Stimulated activated CD4-positive, alpha-beta T cell treated with anti-CD3 and anti-CD28 coated beads, TNF-alpha, amount 100 ng/mL, for 48 hours (primary cell): ENCODE measurements at places on chromosomes 5 and 9.
A peak's percentile ranks its signal among the peaks of the same experiment; 100 is the strongest.

DNA sequence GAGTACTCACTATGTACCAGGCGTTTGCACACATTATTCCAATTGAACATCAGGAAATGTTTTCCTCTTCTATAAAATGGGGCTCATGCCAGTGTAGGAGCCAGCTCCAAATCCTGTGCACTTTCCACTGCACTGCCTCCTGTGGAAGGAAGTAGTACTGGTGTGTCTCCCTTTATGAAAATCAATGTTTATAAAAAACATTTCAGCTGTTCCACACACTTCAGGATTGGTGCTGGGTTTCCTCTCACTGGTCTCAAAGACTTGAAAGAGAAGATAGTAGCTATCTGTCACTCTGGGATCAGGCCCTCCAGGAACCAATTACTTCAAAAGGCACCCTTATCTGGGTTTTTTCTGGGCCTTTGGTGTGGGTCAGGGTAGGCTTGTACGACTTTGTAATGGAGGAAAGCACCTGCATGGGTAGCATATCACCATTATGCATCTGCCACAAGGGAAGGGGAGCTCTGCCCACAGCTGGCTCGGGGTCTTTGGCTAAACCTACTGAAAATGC lies 32.5 kb downstream of the RAB14 start:
- DNase-seq, result no peak

DNA sequence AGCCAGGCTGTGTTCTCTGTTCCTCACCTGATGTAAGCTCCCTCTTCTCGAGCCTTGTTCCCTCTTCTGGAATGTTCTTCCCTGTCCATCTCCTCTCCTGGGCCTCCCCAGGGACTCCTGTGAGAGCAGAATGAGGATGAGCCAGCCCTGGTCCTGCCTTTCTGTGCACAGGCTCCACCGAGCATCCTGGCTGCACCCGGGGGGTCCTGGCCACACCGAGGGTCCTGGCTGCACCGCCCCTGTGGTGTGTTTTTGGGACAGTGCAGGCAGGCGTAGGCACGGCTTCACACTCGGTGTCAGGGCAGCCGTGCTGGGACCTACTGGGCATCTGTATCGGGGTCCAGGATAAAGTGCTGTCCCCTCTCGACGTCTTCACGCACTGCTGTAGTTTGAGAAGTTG lies 17.8 kb downstream of the FBXW5 start:
- DNase-seq, result no peak

GRCh38 chr9:98083566-98084183 lies 27.1 kb downstream of the NANS start:
- DNase-seq, result no peak

DNA sequence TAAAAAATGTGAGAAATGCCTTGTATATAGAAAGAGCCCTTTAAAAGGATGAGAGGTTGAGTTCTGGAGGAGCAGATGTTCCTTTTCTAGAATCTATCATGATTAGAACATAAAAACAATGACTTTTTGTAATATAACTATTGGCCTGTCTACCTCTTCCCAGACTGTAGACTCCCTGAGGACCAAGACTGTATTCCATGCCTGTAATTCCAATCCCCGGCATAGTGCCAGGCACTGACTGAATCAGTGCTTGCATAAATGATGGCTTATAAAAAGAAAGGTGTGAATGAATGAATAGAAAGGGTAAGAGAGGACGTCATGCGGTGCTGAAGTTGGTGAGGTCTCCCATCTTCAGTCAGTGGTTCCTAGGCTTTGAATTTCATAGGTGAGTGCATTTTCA lies 92.6 kb upstream of the GDNF start:
- no peak for DNase-seq

DNA sequence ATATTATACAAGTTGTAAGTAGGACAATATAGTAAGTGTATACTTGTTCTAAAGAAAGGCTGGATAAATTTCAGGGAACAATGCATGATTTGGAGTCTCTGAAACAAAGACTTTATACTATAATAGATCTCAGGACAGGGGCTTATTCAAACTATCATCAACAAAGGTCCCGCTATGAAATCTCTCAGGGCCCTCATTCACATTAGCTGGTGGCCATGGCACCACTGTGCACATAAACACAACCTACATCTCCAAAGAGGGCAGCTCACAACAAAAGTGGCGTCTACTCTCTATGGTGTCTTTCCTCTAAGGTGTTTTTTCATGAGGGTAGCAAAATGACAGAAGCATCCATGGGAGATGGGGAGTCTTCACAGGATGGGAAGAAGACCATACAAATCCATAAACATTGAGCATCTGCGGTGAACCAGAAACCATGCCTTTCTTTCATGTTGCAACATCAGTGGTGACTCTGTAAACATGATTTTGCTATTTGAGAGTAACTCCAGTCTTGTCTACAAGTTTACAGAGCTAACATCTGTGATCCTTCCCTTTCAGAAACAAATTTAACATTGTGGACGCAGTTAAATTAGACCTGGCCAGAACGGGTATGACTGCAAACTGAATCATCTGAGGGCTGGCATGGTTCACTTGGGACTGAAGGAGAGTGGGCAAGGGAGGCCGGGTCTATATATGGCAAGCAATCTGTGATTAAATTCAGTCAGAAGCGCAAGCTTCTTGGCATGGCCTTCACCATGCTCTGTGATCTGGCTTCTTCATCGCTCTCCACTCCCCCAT lies 5.5 kb downstream of the TTLL11 start:
- no peak for DNase-seq

DNA sequence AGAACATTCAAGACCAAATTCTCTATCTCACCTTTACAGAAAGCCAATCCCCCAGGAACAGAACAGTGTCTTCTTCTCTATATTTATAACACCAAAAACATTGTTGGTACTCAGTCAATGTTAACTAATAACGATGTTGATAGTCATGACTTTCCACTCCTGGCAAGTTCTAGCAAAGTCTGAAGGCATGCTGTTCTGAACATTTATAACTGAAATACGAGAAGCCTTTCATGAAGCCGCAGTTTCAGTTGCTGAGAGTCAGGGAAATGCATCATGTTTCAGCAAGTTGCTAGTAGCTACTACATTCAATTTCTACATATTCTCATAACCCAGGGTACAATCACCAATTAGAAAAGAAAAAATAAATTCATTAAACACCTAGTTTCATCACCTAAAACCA lies 301.4 kb downstream of the PDE4D start:
- DNase-seq, result no peak

DNA sequence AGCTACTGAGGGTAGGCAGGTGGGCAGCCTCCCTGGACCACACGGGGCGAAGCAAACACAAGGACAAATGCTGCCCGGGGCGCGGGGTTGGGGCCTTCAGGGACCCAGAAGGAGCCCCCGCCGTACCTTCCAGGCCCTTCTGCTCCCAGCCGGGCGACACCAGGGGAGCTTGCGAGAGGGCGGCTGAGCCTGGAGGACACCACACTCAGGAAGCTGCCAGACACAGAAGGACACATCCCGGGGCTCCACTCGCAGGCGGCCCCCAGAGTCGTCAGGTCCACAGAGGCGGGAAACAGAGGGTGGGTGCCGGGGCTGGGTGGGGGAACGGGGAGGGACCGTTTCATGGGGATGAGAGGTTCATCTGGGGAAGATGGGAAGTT lies 58.5 kb upstream of the UBAC1 start:
- no peak for DNase-seq

GRCh38 chr5:155943516-155944407 lies 383.2 kb upstream of the SGCD start:
- peak; percentile 4 for DNase-seq

DNA sequence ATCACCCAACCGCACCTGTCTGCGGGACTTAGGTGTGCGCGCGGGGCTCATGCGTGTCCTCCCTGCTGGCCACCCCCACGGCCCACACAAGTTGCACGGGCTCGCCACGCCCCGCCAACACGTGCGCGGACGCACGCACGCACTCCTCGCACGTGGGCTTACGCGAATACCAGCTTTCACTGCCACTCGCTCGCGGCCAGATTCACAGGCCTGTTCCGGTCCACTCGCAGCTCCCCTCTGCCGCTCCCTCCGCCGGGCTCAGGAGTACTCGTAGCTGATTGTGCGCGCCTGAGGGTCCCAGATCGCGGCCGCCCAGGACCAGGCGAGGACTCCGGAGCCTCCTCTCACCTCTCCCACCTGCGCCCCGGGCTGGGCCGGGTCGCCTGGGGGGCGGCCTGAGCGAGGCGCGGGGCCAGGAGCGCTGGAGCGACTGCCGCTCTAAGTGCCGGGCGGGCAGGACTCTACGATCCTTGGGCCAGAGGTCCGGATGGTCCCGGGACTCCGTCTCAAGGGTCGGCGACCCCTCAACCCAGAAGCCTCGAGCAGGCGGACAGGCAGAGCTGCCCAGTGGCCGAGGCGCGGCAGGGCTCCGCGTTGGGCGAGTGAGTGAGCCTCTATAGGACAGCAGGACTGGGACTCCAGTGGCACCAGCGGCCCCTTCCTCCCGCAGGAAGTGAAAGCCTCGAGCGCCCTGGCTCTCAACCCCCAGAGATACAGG lies 3.4 kb downstream of the PCDHGC5 start:
- DNase-seq, result no peak

DNA sequence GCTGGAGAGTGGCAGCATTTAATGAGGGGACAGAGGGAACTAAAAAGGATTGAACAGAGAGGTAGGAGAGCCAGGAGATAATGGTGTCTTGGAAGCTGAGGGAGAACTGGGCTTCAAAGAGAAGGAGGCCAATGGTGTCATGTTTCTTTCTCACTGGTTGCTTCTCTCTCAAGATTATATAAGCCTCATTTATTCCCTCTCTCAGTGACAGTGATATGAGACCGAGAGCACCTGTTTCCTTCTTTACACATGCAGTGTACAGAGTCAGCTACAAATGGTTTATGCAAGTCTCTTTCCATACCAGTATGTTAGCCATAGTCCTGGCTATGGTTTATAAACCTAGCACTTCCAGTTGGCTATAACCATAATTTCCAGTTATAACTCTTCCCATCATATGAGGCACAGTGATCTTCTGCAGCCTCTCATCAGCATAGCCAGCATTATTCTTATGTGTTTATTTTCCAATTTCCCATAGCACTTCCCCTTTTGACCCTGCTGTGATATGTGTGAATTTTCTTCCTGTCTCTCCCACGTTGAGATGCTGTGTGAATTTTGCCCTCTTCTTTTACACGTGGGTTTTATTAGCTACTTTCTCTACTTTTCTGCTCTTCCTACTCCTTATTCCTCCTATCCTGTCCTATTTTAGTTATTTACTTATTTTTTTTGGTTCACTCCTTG lies 71.2 kb downstream of the UNC13B start:
- DNase-seq, result no peak

- no peak for DNase-seq
These were observed 58.0 kb downstream of the ACO1 start for GRCh38 chr9:32442433-32442832.

- no peak for DNase-seq
These were observed 334.7 kb downstream of the OSTF1 start for GRCh38 chr9:75422944-75423522.

- DNase-seq, result no peak
These were observed 228.2 kb downstream of the GRIA1 start for GRCh38 chr5:153718713-153719112.

GRCh38 chr9:135551031-135551430 lies 5.1 kb downstream of the OBP2A start:
- DNase-seq, result no peak

GRCh38 chr9:109560470-109561132 lies 62.5 kb upstream of the PTPN3 start:
- no peak for DNase-seq

DNA sequence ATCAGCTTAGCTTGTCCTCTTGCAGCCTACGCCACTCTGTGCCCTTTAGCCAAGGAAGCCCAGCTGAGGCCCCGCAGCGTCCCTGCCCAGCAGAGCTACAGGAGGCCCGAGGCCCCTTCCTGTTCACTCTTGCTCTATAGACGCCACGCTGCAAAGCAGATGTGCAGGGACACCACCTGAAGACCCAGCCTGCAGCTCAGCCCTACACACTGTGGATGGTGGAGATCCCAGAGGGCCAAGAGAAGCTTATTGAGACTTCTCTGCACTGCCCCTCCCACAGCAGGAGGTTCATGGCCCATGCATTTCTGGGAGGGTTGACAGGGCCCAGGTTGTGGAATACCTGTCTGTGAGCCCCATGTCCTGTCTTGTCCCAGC lies 33.6 kb downstream of the IRF1 start:
- no peak for DNase-seq

GRCh38 chr5:54915466-54916027 lies 69.8 kb downstream of the ESM1 start:
- DNase-seq, result no peak

GRCh38 chr9:107989544-107989943 lies 500.0 kb upstream of the KLF4 start:
- no peak for DNase-seq

DNA sequence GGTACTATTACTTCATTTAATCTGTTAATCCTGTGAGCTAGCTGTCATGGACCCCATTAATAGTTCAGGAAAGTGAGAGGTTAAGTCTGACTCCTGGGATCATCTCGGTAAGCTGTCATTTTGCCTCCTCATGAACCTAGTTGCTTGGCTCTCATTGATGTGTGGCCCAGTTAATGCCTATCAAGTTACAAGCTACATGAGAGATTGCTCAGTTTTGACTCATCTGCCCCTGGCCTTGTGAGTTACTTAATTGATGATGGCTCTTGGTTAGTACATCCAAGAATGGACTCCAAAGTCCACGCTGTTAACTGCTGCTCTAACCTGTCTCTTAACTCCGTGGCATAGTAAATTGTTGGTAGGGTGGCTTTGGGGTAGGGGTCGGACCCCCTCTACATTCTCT lies 23.9 kb downstream of the LARP1 start:
- DNase-seq, result no peak

DNA sequence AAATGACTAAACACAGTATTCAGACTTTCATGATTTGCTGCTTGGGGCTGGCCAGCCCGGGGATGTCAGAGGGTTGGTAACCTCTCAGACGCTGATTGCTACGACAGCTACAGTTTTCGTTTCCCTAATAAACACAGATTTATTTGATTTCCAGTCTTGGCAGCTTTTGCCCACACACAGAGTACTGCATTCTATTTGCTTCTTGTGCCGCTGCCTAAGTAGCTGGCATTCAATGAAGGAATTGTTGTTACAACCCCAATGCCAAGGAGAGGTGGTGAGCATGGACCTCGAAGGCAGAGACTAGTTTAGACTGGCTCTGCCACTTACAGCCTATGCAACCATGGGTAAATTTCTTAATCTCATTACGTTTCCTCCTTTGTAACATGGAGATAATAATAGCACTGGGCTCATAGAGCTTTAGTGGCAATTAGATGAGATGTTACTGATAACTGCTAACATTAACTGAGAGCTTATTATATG lies 247.1 kb upstream of the PANK3 start:
- DNase-seq, result no peak

- no peak for DNase-seq
These were observed 184.6 kb upstream of the EDIL3 start for GRCh38 chr5:84569307-84569706.

DNA sequence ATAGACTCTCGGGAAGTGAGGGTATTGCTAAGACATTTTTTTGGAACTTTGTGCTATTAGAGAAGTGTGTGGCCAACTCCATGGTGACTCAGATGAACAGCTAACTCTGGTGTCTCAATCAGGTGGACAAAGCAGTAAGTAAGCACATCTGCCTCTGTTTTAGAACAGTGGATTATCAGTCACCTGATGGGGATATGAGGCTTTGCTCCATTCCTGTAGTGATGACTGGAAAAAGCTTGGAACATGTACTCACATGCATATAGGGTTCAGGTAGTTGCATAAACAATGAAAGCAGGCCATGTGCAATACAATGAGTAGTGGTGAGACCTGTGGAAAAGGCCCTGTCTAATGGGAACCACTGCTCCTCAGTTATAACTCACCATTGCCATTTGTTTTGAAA lies 168.2 kb upstream of the FBN2 start:
- no peak for DNase-seq

- no peak for DNase-seq
These were observed 127.7 kb downstream of the NR3C1 start for GRCh38 chr5:143275512-143276363.

- peak; percentile 48 for DNase-seq
These were observed 30.6 kb upstream of the MATR3 start for GRCh38 chr5:139262742-139263445.

- no peak for DNase-seq
These were observed 122.4 kb downstream of the LRRC70 start for GRCh38 chr5:62701036-62701435.
